ENCODE measurements at places on chromosomes 7 and 10.

DNA sequence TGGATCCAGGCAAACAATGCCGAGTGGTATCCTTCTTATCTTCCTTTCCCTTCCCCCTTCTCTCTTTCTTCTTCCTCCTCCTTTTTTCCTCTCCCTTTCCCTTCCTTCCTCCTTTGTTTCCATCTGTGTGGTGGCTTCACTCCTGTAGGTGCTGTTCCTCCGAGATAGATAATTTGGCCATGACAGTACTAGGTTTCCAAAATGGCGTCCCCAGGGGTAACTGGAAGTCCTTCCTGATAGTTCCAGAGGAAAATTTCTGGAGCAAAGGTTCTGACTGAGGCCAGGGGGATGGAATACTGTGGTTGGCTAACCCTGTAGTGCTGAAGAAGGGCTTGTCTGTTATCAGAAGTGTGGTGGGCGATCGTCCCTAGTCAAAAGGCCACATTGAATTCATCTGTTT lies 52.5 kb upstream of the CCDC6 start:
- no peak for DNase-seq

DNA sequence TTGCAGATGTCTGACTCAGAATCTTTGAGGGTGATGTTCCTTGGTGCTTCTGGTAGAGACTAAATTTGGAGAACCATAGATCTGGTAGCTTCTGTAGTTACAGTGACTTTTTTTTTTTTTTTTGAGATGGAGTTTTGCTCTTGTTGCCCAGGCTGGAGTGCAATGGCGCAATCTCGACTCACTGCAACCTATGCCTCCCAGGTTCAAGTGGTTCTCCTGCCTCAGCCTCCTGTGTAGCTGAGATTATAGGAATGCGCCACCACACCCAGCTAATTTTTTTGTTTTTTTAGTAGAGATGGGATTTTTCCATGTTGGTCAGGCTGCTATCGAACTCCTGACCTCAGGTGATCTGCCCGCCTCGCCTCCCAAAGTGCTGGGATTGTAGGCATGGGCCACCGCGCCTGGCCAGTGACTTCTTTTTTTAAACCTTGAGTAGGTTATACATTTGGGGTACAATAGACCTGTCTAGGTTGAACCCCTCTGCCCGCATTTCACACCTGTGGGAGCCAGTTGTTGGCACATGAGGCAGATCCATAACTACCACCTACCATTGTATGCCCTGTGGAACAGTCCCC lies 47.0 kb downstream of the SUFU start:
- DNase-seq = no peak

- no peak for DNase-seq
Observed at GRCh38 chr10:117350909-117351308, 24.3 kb downstream of the PDZD8 start.

DNA sequence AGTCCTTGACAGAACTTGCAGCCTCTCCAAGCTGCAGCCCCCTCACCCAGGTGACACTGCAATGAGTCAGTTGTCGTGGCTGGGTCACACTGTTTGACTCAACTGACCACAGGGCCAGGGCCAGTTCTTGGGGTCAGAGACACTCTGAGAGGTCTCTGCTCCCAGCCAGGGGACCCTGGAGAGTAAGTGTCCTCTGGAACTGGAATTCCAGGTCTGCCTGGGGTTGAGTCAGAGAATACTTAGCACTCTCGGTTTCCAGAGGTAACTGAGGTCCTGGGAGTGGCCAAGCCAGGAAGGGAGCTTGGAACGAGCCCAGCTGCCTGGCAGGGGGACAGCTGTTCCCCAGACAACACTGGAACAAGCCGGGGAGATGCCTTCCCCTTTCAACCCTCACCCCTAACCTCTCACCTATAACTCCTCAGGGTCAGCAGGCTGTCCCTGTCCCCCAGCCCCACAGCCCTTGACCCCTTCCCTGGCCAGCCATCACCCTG lies 2.2 kb upstream of the MYL10 start:
- peak; percentile 40 for DNase-seq

- no peak for DNase-seq
Observed at GRCh38 chr7:89104748-89105685, 309.5 kb upstream of the TEX47 start.

DNA sequence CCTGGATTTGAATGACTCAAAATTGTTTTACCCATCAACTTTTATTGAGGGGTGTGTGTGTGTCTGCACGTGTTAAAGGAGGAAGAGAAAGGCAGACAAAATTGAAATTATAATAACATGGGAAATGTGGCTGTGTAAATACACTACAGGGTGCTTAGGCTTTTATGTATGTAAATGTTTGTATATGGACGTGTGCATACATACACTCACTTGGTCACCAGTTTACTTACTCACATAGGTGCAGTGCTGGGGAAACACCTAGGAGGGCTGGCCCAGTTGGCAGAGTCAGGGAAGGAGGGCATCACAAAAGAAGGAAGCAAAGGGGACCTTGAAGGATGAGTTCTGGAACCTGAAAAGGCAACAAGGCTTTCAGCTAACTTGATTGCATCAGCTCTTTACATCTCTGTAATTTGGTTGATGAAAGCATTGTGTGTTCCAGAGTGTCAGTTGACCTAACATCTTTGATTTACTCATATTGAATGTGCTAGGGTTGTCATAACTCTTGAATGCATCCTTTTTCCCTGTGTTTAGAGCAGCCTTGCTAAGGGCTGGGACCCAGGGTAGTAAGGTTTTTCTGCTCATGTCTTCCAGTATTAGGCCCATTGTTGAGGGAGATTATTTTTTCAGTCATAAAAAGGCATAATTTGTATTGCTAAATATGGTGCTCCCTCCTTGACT lies 10.2 kb downstream of the WDR11 start:
- no peak for DNase-seq

DNA sequence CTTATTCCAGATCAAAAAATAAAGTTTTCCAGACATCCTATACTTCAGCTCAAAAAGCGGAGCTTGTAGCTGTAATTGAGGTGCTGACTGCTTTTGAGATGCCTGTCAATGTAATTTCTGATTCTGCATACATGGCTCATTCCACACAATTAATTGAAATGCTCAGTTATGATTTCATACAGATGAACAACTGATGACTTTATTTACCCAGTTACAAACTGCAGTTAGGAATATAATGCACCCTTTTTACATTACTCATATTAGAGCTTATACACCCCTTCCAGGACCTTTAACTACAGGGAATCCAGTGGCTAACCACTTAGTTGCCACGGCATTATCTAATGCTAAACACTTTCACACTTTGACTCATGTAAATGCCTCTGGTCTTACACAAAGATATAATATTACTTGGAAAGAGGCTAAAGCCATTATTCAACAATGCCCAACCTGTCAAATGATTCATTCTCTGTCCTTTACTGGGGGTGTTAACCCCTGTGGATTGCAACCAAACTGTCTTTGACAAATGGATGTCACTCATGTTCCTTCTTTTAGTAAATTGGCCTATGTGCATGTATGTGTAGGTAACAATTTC lies 147.3 kb downstream of the ZNF33B start:
- DNase-seq = peak; percentile 23

DNA sequence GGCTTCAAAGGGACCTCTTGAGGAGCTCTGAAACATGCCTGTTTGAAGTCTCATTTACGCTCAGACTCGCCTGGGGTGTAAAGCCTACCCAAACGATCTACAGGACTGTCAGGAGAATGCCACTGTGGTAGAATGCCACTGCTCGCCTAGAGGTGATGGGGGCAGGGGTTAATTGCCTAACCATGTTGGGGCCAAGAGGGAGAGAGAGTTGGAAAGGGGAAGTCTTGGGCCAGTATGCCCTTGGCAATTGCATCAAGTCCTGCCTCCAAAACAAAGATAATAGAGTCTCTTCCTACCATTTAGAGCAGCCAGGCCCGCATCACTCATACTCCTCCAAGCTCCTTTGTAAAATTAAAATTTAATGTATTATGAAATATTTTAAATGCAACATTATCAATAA lies 25.2 kb downstream of the CDK1 start:
- DNase-seq = no peak

DNA sequence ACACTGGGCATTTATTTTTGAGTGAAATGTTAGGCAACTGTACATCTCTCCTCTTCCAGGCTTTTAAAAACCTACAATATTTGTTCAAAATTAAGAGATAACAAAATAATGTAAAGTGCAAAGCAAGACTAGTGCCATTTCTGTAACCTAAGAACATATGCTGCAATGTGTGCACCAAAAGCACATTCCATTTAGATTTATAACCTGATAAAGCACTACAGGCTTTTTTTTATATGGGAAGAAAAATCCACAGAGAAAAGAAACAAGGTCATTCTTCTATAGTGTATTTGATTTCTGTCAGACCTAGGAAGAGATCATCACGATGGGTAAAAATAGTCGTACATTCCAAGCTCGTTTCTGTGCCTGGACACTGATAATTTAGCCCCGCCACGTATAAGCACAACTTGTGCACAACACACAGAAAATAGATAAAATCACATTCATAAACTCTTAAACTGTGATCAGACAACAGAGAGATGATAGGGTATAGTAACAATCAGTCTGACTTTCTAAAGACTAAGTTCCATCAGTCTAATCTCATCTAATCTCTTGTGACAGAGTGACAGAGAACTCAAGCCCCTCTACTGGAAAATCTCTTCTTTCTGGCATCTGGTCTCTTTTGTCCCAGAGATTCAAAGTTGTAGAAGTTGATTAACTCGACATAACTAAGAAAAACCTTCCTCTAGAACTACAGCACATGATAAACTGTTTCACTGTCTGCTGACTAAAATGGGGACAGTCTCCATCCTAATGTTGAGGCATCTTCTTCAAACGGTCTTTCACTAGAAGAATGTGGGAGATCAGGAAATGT lies 6.7 kb downstream of the LAMB1 start:
- peak; percentile 57 for DNase-seq
